Fibroblast of mammary gland (primary cell): ENCODE measurements at places on chromosomes 6 and 20.

- no peak for DNase-seq
Observed at GRCh38 chr6:92887871-92888270, 531.5 kb downstream of the EPHA7 start.

- DNase-seq, result no peak
Observed at GRCh38 chr6:49732781-49733180, 11.4 kb downstream of the CRISP3 start.

GRCh38 chr6:31396422-31397152 lies 6.8 kb upstream of the MICA start:
- peak; percentile 79 for DNase-seq

GRCh38 chr6:20170455-20171148 lies 41.7 kb downstream of the MBOAT1 start:
- no peak for DNase-seq

DNA sequence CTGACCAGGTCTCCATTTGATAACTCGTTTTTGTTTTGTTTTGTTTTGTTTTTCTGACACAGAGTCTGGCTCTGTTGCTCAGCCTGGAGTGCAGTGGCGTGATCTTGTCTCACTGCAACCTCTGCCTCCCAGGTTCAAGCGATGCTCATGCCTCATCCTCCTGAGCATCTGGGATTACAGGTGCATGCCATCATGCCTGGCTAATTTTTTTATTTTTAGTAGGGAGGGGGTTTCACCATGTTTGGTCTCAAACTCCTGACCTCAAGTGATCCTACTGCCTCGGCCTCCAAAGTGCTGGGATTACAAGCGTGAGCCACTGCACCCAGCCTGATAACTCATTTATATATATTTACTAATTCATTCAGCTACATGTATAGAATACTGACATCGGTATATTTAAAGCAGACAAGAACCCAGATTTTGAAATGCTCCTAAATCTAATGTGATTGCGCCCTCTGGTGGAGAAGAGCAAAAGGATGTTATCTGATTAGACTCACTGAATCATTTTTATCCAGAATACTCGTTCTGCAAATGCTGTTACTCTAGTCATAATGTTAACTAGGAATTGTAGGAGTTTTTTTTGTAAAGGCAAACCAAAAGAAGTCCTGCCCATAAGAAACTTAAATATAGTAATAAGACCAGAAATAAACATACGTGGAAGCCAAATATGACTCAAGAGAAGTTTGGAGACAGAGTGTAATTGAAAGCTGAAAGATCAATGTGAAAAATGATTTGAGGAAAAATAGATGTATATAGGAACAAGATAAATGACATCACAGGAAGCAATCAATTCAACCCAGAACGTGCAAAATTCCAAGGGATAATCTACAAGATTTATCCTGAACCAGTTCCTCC lies 5.3 kb upstream of the COL12A1 start:
- DNase-seq, result peak; percentile 78

DNA sequence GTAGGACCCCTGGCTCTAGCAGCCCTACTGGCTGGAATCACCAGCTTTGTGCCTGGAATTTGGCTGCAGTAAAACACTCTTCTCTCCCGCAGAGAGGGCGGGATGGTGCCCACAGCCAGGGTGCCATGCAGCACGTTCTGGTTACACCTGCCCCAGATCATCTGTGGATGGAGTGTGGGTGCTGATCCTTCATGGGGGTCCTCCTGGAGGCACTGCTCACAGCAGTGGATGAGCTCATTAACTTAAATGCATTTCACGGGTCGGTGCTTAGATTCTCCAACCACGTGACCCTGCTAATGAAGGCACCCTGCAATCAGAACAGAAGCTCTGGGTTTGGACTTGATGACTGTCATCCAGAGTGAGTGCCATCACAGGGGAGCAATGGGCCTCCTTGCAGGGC lies 138.6 kb upstream of the AFDN start:
- DNase-seq, result no peak

- DNase-seq, result peak; percentile 54
Observed at GRCh38 chr6:129786548-129786947, 74.6 kb downstream of the TMEM244 start.

GRCh38 chr20:375265-375889 lies 5.2 kb upstream of the TRIB3 start:
- DNase-seq, result no peak

DNA sequence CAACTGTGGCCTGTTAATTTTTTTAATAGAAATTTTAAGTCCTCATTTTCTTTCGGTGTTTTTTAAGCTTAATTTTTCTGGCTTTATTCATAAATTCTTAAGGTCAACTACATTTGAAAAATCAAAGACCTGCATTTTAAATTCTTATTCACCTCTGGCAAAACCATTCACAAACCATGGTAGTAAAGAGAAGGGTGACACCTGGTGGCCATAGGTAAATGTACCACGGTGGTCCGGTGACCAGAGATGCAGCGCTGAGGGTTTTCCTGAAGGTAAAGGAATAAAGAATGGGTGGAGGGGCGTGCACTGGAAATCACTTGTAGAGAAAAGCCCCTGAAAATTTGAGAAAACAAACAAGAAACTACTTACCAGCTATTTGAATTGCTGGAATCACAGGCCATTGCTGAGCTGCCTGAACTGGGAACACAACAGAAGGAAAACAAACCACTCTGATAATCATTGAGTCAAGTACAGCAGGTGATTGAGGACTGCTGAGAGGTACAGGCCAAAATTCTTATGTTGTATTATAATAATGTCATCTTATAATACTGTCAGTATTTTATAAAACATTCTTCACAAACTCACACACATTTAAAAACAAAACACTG lies 10.1 kb downstream of the HFE start:
- DNase-seq, result peak; percentile 66

DNA sequence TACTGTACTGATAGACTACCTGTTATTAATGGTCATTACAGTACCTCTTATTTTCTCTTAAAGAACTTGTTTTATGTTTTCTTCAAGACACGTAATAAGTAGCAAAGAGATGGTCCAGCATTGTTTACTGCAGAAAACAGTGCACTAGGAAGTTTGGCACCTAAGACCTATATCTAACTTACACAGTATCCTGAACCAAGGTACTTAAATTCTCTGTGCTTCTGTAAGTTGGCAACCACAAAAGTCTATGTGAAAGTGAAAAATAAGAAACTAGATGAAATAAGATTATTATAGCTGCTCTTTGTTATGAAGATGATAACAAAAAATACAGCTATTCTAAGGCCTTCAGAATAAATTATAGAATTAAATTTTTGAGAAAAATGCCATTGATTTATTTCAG lies 411.7 kb upstream of the SOX4 start:
- DNase-seq, result no peak

- no peak for DNase-seq
Observed at GRCh38 chr6:158020811-158021210, 39.1 kb downstream of the SYNJ2 start.

DNA sequence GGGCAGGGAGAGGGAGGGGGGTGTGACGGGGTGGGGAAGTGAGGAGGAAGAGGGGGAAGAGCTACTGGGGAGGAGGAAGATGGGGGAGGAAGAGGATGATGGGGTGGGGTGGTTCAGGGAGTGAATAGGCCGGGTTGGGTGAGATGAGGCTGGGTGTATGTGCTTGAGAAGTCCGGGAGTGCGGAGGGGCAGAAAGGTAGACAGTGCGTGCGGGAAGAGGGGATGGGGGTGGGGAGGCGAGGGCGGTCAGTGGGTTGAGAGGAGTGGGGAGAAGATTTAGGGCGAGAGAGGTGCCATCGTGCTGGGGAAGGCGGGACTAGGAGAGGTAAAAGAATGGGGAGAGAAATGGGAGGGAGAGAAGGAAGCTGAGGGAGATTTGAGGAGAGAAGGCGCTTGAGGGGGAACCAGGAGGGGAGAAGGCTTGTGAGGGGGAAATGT lies 30.9 kb upstream of the NOTCH4 start:
- no peak for DNase-seq

DNA sequence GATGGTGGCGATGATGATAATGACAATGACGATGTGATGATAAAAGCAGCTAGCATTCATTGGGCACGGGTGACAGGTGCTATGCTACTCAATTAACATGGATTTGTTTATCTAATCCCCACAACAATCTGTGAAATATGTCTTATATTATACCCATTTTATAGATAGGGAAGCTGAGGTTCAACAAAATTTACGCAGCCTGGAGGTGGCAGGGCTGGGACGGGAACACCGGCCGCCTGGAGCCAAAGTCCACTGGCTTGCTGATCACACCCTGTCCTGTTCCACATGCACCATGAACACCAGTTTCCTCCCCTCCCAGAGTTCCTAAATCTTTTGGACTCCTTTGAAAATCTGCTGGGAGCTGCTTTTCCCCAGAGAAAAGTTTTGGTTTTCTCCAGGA lies 23.0 kb downstream of the RIMS4 start:
- no peak for DNase-seq

GRCh38 chr6:34566830-34567546 lies 10.9 kb upstream of the SPDEF start:
- no peak for DNase-seq

GRCh38 chr6:7878401-7878964 lies 32.1 kb downstream of the TXNDC5 start:
- DNase-seq, result no peak

DNA sequence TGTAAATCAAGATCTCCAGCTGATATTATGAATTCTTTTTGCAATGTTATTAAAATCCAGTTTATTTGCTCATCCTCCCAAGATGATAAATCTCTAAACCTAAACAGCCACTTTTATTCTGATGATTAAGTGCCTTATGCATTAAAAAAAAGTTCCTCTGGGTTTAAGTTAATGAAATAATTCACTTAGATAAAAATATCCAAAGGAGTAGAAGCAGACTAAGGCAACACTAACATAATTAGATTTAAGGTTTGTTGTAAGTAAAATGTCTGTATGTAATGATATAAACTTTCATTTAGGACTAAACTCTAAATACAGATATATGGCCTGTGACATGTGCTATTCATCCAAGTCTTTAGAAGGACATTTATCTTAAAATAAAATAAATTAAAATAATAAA lies 457.2 kb downstream of the TENT5A start:
- no peak for DNase-seq

DNA sequence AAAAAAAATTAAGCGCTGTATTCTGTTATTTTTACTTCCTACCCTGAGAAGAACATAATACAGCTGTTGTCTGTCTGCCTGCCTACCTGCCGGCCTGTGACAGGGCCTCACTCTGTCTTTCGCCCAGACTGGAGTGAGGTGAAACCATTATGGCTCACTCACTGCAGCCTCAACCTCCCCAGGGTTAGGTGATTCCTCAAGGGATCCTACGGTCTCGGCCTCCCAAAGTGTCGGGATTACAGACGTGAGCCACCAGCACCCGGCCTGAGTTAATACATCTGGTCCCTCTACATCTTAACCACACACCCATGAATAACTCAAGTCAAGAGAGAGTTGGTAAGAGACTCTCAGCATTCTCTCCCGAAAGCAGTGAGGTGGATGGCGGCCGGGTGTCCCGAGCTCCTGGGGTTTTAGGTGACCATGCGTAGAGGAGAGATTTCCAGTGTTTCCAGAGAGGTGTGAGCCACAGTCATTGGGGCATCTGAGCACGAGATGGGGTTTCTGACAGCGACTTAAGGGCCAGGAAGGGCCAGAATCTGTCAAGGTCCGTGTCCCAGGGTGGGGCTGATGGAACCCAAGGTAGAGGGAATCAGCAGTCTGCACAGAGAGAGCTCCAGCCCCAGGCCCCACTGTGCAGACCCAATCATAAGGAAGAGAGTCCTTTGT lies 1954.4 kb upstream of the DEFB115 start:
- DNase-seq, result no peak

GRCh38 chr6:125961117-125961516 lies 4.5 kb downstream of the HINT3 start:
- DNase-seq, result no peak

- DNase-seq, result no peak
Observed at GRCh38 chr6:114039841-114040240, 68.9 kb upstream of the HDAC2 start.

DNA sequence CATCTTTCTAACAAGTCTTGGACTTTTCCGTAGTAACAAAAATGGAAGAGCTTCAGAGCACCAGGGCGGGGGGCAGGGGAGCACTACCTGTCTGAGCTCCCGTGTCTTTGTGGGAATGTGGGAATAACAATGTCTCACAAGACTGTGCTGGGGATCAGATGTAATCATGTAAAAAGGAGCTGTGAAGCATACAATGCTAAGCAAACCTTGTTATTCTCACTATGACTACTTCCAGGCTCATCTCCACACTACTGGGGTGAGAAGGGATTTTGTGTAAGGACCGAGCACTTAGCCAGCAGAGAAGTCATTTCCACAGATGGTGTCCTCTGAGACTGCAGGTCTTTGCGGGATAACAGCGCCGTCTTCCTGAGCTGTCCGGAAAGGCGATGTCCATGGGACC lies 27.1 kb downstream of the PRR18 start:
- DNase-seq, result no peak

GRCh38 chr6:5143634-5144311 lies 58.6 kb downstream of the PPP1R3G start:
- peak; percentile 79 for DNase-seq

DNA sequence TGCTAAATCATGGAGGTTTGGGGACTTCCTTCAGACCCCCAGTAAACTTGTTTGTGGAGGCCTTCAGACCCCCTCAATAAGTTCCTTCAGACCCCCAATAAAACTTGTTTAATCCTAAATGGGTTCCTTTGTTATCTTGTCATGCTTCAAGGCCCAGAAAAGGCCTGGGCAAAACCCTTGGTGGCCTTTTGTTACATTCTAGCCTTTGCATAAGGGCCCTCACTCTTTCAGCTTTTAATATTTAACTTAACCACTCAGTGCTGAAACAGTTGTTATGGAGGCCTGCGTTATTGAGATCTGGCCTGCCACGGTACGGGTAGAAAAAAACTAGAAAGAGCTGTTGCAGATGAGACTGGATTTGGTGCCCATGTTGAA lies 4.3 kb upstream of the DYNLRB1 start:
- DNase-seq, result no peak

- peak; percentile 74 for DNase-seq
Observed at GRCh38 chr6:142850679-142851423, 94.1 kb downstream of the HIVEP2 start.
